ENCODE measurements at places on chromosomes 1 and 21.

DNA sequence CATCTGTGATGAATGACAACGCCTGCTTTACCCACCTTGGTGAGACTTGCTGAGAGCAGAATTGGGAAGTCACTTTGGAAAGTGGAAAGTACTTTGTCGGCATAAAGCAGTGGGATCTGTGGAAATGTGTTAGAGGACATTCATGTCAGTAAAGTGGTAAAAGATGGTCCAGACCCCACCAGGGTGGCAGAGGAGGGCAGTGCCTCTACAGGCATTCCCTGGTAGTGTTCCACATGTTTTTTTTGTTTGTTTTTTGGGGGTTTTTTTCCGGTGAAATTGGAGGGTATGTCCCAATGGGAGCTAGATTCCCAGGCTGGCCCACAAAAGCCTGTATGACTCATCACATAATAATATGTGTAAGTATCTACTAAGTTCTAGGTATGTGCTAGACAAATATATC lies 80.6 kb downstream of the ELAVL4 start:
- no peak for DNase-seq

GRCh38 chr1:67729872-67730271 lies 44.9 kb downstream of the GADD45A start:
- no peak for DNase-seq

GRCh38 chr1:46102769-46103476 lies 29.5 kb downstream of the PIK3R3 start:
- DNase-seq = no peak

DNA sequence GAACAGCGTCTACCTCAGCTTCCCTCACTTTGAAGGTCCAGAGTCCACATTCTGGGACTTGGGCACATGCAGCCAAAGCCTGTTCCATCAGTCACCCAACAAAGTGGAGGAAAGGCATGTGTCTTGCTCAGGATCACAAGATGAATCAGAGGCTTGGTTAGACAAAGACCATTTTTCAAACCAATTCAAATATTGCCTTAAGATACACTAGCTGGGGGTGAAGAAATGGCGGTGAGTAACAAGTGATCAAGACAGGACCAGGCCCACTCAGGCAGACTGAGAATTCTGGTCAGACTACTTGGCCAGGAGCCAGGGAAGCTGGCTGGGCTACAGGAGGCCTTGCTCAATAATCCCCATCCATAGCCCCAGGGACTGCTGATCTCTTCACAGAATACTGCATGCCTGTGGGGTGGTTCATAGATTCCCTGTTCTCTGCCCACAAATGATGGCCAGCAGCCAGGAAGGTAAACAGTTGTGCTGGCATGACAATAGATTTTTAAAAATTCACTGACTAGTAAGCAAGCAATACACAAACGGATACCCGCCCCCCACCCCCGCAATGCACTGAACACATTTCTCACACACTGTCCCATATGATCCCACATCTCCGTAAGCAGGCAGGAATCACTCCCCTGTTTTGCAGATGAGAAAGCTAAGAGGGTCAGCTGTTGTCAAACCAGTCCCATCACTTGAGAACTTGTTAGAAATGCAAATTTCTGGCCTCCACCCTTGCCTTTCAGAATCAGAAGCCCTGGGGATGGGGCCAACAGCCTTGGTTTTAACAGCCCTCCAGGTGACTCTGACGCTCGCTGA lies 27.2 kb downstream of the ERI3 start:
- DNase-seq = no peak

DNA sequence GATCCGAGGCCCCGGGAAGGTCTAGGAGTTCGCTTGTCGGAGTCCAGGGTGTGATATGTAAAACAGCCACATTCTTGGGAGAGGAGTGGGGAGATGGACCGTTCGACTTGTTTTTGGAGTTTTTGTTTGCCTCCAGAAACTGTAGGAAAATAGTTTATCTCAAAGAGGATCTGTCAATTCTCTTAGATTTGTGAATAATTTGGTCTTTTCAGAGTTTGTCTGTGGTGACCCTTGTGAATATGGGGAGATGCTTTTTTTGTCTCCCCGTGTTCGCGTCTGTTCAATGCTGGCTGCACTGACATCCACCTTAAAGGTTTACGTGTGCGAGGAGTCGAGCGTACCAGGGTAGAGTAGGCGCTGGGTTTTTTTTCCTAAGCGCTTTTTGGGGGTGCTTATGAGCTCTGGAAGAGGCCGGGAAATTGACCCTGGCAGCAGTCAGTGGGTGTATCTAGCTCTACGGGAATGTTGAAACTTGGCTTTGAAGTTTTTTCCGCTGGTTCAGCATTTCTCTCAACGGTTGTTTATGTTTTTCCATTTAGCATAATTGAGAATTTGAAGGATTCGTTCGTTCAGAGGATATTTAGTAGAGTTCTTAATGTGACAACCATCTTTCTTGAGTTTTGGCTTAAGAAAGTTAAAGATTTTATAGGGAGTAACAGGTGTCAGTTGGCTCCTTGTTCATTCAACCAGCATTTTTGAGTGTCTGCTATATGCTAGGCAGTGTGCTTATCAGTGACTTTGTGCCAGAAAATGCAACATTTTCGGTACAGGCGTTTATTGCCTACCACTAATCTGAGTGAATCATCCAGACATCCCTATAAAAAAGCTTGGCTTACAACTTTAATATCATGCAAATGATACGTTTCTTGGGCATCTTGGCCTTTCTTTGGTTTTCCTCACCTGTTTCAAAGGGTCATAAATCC lies 1.2 kb downstream of the SZRD1 start:
- DNase-seq = no peak

- DNase-seq = no peak
Observed at GRCh38 chr1:243991650-243992049, 59.4 kb upstream of the ZBTB18 start.

- no peak for DNase-seq
Observed at GRCh38 chr1:119008483-119009311, 20.6 kb upstream of the TBX15 start.

DNA sequence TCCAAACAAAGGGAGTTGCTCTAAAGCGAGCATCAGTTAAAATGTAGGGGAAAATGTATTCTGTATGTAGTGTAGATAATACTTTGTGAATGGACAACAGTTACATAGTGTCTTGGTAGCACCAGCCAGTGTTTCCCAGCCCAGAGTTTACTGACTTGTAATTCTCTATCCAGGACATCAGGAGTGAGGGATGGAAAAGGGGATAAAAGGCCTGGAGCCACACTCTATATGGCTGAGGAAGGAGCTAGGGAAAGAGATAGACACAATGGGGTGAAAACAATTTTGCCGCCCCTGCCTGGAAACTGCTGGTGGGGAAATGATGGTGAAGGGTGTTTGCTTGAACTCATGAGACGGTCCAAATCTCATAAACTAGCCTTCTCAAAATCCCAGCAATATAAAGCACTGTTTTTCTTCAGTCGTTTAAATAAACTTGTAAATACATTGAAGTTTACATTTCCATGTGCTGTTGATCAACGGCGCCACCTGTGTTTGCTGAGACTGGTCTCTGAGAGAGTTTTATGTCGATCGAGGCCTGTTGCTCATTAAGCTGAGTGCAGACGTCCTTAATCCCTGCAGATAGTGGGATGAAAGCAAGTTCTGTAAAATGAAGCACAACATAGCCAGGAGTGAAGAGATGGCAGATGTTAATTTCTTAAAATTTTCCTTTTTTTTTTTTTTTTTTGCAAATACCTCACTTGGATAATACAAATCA lies 27.9 kb upstream of the AGO1 start:
- DNase-seq = no peak

- no peak for DNase-seq
Observed at GRCh38 chr1:154712166-154712810, 104.3 kb upstream of the ADAR start.

All from activated naive CD8-positive, alpha-beta T cell treated with anti-CD3 and anti-CD28 coated beads, Interleukin-2, amount 50 U/mL, for 24 hours (primary cell).